ENCODE measurements at places on chromosomes 5 and 9. TPM values are rescaled to one million over a fixed set of nuclear protein-coding genes. Genes with fewer than 3 reads are reported as not detected.

The CCDC183 gene
- total RNA-seq: 0.73 TPM

The SPINK13 gene
- total RNA-seq: not detected

The SPINK4 gene
- not detected for total RNA-seq

The PTGDS gene
- 0.24 TPM for total RNA-seq

The GLT6D1 gene
- not detected for total RNA-seq
